ENCODE measurements at places on chromosomes 5 and 9. TPM values are rescaled to one million over a fixed set of nuclear protein-coding genes. Genes with fewer than 3 reads are reported as not detected.

- DNase-seq: no peak
These were observed 32.1 kb downstream of the NADK2 start for GRCh38 chr5:36209664-36210063.

- DNase-seq: peak; percentile 14
These were observed 21.6 kb downstream of the AMBP start for GRCh38 chr9:114056527-114056926.

- DNase-seq: no peak
These were observed 129.8 kb upstream of the IFNE start for GRCh38 chr9:21611891-21612290.

GRCh38 chr9:105299190-105299854 is 54.9 kb downstream of the SLC44A1 start:
- DNase-seq: peak; percentile 55

DNA sequence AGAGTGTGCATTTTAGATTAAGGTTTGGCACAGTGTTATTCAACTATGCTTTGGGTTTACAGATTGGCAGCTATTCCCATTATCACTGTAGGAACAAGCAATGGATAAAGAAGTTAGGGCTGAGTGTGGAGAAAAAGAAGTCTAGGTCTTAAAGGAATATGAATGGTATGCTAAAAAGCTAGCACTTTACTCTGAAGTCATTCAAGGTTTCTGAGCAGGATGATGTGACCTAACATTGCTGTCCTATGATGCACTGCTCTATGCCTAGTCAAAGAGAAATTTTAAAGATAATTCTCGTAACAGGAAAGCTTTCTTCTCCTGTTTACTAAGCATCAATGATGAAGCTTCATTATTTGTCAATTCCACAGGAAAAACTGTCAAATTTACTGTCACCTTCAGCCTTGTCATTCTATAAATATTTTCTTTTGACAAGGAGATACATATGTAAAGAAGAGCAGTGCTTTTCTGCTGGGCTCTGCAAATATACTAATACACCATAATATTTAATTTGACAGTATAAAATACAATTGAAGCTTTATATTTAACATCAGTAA is 476.1 kb upstream of the PTPRD start:
- no peak for DNase-seq

DNA sequence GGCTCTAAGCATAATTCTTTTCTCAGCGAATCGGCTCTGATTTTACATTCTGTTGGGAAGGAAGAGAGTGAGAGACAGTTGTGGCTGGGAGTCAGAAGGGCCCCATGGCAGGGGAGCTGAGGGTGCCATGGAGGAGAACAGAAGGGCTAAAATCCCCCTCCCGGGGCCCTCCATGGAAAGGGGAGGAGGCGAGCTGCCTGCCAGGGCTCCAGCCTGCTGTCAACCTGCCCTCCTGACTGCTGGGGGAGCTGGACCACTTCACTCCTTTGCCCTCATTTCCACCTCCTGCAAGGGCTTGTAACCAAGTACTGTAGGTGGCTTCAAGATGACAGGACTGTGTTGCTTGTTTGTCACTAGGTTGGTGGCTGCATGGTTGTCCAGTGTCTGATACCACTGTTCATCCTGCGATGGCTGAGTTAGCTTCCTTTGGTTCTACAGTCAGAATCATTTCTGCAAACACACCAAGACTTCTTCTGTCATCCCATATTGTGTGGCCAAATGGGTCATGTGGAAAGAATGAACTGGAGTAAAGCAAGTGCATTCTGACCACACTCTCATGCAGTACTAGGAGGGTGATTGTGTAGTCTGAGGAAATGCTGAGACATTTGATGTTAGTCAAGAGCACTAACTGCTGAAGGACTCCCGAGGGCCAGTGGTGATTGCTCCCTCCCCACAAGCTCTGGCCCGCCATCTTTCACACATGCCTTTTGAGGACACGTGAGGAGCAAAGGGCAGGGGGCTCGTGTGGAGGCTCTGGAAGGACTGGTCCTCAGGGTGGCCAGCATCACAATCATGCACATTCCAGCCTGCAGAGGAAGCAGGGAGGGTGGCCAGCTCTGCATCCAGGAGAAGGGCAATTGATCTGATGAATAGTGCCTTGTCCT is 307.2 kb downstream of the GADD45G start:
- no peak for DNase-seq

GRCh38 chr9:86079421-86079831 is 19.9 kb downstream of the GOLM1 start:
- DNase-seq: no peak

DNA sequence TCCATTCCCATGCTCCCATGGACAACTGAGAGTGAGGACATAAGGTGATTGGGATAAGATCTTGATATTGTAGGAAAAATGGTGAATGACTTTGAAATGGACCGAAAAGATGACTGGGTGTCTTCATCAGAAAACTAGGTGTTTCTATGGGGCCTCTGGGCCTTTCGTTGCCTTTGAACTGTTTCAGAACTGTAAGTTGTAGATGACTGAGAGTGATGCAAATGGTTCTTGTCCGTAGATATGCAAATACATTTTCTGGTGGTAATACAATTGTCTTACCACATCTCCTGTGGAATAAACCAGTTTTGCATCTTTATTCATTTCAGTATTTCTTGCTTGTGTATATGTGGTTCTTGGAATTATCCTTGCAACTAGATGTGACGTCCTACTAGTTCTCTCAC is 16.0 kb upstream of the TEX48 start:
- no peak for DNase-seq

DNA sequence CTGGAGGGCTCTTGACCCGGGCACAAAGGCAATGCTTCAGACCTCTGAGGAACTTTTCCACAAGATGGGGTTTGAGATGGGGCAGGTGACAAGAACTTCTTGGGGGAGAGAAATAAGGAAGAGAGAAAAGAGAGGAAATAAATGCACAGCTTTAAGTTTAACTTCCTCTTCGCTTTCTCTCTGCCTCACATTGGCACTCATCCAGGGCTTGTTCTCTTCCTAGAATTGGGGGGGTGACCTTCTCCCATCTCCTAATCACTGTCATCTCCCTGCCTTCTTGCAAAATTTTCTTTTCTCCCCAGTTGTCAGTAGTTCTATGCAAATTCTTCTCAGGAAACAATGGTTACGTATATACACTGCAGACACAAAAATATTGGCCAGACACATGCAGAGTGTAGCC is 19.1 kb upstream of the ADCY2 start:
- no peak for DNase-seq

DNA sequence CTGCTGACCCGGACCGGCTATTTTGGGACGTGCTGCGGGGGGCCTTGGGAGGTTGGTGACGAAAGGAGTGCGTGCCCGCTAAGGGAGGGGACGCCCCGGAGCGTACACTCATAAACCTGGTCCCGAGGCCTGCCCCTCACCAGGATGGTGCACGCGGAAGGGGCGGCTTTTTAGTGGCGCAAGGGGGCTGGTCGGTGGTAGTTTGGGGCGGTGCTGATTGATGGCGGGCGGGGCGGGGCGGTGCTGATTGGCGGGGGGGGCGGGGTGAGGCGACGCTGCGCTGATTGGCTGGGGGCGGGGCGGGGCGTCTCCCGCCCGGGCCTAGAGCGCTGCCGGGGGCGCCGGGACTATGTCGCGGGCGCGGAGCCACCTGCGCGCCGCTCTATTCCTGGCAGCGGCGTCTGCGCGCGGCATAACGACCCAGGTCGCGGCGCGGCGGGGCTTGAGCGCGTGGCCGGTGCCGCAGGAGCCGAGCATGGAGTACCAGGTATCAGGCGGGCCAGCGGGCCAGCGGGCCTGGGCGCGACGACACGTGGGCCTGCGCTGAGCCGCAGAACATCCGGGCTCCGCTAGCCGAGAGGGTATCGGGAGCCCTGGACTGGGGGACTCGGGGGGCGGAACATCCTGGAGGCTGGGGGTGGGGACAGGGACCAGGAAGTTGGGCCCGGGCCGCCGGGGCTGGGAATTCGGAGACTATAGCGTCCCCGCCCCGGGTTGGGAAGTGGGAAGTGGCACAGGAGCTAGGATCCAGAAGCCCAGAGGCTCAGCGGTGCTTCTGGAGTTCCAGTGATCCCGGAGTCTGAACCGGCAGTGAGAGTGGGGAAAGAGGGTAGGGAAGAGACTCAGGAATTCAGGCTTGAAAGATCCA is at the start of gene FPGS:
Gene FPGS, plus strand, starts transcription at position 307 of the 868 bp plus-strand sequence. Its CDS starts 43 bp downstream, at position 350.
- peak; percentile 93 for DNase-seq

DNA sequence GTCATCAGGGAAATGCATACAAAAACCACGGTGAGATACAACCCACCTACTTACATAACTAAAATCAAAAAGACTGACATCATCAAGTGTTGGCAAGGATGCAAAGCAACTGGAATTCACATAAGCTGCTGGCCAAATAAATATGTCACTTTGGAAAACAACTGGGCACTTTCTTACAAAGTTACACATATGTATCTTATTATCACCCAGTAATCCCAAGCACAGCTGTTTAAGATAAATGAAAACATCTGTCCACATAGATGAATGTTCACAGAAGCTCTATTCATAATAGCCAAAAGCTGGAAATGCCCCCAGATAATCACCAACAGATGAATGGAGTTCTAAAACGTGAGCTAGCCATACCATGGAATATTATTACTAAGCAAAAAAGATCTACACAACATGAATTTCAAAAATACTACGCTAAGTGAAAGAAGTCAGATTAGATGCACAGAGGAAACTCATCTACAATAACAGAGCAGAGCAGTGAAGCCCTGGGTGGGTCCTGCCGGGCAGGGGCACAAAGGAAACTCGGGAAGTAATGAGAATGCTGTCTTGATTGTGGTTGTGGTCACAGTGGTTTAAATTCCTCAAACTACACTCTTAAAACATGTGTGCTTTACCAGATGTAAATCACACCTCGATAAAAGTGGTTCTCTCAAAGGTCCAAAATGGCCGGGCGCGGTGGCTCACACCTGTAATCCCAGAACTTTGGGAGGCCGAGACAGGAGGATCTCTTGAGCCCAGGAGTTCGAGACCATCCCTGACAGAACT is 8.5 kb downstream of the CAMSAP1 start:
- no peak for DNase-seq

- DNase-seq: no peak
These were observed 167.8 kb downstream of the CRB2 start for GRCh38 chr9:123523845-123524244.

DNA sequence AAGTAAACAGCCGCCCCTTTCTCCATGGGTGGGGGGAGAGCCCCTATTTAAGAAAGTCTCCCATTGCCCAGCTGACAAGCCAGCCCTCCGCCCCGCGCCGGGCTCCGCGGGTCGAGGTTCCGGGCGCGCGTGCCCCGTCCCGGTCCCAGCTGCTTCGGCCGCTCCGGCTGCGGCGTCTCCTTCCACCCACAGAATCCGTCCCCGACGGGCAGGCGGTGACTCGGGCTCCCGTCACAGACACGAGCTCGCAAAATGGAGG is 223 bp downstream of the NR3C1 start:
- DNase-seq: no peak

GRCh38 chr9:117114768-117115167 is 300.1 kb downstream of the ASTN2 start:
- no peak for DNase-seq

GRCh38 chr5:161544350-161544765 is 2.2 kb downstream of the GABRB2 start:
- DNase-seq: peak; percentile 32

- no peak for DNase-seq
These were observed 77.8 kb upstream of the OTULINL start for GRCh38 chr5:14503681-14504331.

- DNase-seq: no peak
These were observed 58.3 kb upstream of the MAP3K1 start for GRCh38 chr5:56757077-56757476.

GRCh38 chr5:133977161-133977787 is 8.8 kb upstream of the C5orf15 start:
- DNase-seq: no peak

DNA sequence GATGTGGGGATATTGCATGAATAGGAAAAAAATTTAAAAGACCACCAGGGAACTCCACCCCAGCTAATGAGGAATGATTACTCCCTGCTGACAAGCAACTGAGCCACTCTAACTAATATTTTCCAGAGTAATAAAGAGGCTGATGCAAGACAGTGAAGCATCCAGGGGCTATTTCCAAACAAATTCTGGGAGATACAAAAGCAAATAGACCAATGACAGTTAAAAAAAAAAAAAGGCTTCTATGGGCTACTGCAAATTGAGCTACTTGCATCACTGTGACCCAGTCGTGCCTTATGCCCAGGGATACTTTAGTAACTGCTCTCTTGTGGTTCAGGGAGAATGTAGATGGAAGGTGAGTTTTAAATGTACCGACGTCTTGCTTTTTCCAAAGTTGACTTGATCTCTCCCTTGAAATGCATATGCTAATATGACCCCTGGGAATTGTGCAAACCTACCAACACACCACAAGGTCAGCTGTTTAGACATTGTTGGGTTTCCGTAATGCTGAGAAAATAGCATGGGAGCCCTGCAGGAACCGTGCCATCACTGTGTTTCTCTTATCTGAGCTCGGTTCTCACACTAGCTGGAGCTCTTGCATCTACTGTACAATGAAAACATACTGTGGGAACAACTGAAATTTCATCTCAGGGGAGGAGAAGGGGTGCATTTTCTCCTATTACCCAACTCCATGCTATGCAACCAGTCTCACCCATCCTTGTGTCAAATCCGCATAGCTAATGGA is 250.6 kb upstream of the MAP3K1 start:
- no peak for DNase-seq

- DNase-seq: no peak
These were observed 7.2 kb downstream of the ZNF354B start for GRCh38 chr5:178866946-178867345.

DNA sequence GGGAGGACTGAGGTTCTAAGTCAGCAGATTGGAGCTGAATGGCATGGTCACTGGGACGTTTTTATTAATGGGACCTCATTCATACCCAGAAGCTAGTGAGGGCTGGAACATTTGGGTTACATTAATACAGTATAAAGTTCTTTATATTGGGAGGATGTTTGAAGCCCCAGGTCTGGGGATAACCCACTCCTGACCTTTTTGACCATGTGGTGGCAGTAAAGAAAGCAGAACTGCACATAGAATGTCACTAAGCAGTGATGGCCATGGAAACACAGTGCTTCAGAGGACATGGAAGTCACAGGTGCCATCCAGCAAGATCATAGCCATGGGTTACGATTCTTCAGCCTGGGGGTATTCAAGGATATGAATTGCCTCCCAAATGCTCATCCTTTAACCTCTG is 176.0 kb downstream of the ATP10B start:
- DNase-seq: no peak

DNA sequence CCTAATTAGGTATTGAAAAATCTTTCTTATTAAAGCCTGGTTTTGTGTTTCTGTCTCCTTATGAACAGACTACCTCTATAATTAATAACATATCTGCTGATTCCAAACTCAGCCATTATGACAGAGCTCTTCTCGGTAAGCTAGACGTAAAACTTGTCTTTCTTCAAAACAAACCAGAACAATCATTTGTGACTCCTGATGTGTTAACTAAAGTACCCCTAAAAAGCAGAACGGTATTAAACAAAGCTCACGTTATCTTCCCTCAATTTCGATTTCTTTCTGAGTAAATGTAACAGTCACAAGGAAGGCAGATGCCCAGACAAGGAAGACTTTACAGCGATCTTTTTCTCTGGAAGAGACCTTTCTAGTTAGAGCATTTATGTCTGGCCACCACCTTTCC is 1.8 kb downstream of the SEMA5A start:
- no peak for DNase-seq

Gene TSSK1B
- not detected for total RNA-seq

Gene DCTN3
- 26.2 TPM for total RNA-seq

Gene PCDHB15
- total RNA-seq: 1.5 TPM

Gene SLC28A3
- 2.1 TPM for total RNA-seq
